Motor neuron (in vitro differentiated cells): ENCODE measurements at places on chromosomes 7 and 10. TPM values are rescaled to one million over a fixed set of nuclear protein-coding genes. Genes with fewer than 3 reads are reported as not detected.

The RSBN1L gene
- total RNA-seq = 19.0 and 22.0 TPM in 2 replicates

The TSPAN33 gene
- 4.3 and 5.0 TPM in 2 replicates for total RNA-seq

The LRRC18 gene
- not detected in 2 replicates for total RNA-seq

The TACC2 gene
- 20.4 and 23.8 TPM in 2 replicates for total RNA-seq

The AKR1C8 gene
- total RNA-seq = not detected in 2 replicates

The OR2A7 gene
- 0.31 and 0.70 TPM in 2 replicates for total RNA-seq

The ITPRID1 gene
- 0.76 and 2.9 TPM in 2 replicates for total RNA-seq

The TRPV6 gene
- total RNA-seq = 0.07 and 0.30 TPM in 2 replicates

The CPN1 gene
- 0.29 TPM in 1 of 2 replicates, not detected in the other for total RNA-seq

The SAMD9 gene
- total RNA-seq = 0.19 and 0.24 TPM in 2 replicates

The PDE1C gene
- total RNA-seq = 2.0 and 2.1 TPM in 2 replicates

The IL6 gene
- total RNA-seq = 1.0 TPM in 1 of 2 replicates, not detected in the other

The HECW1 gene
- total RNA-seq = 10.4 and 11.8 TPM in 2 replicates
